T-helper 9 cell (primary cell): ENCODE measurements at places on chromosomes 16 and 17.

DNA sequence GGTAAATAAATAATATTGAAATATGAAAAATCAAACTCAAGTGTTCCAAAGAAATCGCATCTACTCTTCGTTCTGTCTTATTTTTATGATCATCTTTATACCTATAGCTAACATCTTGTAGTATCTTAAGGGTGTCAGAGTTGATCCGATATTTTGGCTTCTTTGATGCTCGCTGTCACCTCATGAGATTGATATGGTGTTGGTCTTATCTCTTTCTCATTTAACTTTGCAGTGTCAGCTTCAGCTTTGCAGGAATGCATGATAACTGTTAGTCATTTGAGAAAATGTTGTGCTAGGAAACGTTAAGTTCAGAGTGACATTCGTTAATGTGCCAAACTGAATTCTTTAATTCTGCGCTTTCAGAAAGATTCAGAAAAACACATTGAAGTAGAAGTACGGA, 19.4 kb downstream of the NOL11 start:
- no peak for DNase-seq

- DNase-seq = no peak
Measured at GRCh38 chr17:55693254-55694216, 29.1 kb downstream of the TMEM100 start.

GRCh38 chr17:66281661-66282369, 20.6 kb upstream of the PRKCA start:
- DNase-seq = no peak

- DNase-seq = no peak
Measured at GRCh38 chr16:48852951-48853350, 243.0 kb upstream of the N4BP1 start.

DNA sequence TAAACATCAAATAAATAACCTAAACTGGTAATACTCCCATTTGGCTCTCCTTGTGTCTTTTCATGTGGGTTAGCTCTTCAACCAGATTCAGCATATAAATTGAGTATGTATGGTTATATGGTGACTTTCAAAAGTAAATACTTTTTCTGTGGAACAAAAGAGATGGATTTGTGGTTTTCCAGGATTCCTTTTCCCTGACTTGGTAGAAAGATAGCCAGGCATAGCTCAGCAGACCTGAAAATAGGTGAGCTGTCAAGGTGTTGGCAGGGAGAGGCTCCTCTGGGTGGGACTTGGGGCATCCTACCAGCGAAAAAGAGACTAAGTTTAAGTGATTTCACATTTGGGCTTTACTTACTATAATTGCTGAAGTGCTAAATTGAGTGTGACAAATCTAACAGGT, 80.3 kb downstream of the FTO start:
- no peak for DNase-seq

DNA sequence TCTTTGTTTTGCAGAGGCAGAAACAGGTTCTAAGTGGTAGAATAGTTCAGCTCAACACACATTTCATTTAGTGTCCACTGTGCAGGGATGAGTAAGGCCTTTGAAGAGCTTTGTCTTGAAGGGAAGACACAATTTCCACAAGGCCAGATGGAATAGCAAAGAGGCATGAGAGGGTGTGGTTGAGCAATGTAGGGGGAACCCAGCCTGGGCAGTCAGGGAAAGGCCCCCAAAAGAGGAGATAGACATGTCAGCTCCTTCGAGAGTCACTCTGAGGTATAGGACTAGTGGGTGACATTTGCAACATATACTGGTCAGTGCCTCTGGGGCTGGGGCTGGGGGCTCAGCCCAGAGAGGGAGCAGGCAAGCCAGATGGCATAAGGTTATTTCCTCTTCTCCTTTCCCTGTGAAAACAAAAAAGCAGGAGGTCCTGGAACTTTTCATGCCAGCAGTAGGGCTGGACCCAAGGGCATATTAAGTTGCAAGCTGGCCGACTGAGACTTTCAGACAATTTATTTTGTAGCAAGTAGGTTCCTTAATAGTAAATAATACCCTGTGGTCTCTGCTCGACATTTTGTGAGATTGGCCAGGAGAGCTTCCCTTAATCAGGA, 7.1 kb downstream of the ALKBH5 start:
- no peak for DNase-seq

GRCh38 chr17:46879101-46879500, 27.7 kb downstream of the WNT9B start:
- no peak for DNase-seq
